ENCODE measurements at places on chromosomes 13 and 19. TPM values are rescaled to one million over a fixed set of nuclear protein-coding genes. Genes with fewer than 3 reads are reported as not detected.
A peak's percentile ranks its signal among the peaks of the same experiment; 100 is the strongest.

GNA15 gene
- 5.6 TPM for polyA plus RNA-seq

GRIN2D gene
- polyA plus RNA-seq: 0.26 TPM

VAV1 gene
- 2.4 TPM for polyA plus RNA-seq

- no peak for DNase-seq
These were observed 84.1 kb upstream of the FNDC3A start for GRCh38 chr13:48891586-48891985.

DNA sequence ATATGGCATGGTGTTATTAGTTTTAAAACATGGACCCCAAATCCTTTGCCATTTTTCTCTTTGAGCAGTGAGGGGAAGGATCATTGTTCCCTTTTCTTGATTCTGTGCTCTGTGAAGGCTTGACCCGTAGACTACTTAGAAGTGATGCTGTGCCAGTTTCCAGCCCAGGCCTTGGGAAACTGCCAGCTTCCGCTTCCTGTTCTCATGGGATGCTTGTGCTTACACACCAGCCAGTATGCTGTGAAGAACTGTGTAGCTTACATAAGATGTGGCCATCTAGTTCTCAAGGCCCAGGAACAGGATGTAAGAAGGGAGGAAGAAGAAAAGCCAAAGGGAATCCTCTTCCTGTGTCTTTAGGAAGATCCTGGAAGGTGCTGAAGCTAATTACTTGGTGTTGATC, 180.9 kb downstream of the PCCA start:
- DNase-seq: peak; percentile 71

GRCh38 chr13:111401755-111402154, 81.3 kb downstream of the TEX29 start:
- DNase-seq: peak; percentile 49

GRCh38 chr13:112579310-112579843, 8.6 kb downstream of the TUBGCP3 start:
- DNase-seq: no peak

DNA sequence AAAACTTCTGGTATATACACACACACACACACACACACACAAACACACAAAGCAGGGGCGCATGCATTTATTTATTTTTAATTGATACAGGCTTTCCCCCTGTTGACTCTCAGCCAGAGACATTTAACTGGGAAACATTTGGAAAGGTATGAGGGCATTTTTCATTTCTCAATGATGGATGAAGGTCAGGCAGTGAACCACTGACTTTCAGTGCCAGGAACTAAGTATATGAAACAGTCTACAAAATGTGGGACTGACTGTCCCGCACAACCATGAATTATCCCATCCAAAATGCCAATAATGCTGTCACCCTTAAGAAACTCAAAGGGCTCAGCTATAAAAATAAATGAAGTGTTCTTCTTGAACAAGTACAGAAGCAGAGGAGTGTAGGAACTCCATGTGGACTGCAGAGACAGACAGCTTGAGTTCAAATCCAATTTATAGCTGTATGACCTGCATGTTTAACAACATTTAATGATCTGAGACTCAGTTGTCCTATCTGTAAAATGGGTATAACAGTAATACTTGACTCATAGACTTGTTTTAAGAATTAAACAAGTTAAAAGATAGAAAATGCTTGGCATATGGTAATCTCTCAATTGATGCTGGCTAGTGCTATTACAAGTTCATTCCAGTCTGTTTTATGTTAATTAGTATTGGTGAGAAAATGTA, 25.0 kb upstream of the INTS6 start:
- no peak for DNase-seq

GRCh38 chr13:58782736-58783135, 1151.2 kb downstream of the PCDH17 start:
- DNase-seq: no peak

- no peak for DNase-seq
These were observed 804.6 kb downstream of the SLITRK6 start for GRCh38 chr13:84994582-84994981.

- DNase-seq: no peak
These were observed 607 bp downstream of the PLEKHJ1 start for GRCh38 chr19:2235381-2236063.

DNA sequence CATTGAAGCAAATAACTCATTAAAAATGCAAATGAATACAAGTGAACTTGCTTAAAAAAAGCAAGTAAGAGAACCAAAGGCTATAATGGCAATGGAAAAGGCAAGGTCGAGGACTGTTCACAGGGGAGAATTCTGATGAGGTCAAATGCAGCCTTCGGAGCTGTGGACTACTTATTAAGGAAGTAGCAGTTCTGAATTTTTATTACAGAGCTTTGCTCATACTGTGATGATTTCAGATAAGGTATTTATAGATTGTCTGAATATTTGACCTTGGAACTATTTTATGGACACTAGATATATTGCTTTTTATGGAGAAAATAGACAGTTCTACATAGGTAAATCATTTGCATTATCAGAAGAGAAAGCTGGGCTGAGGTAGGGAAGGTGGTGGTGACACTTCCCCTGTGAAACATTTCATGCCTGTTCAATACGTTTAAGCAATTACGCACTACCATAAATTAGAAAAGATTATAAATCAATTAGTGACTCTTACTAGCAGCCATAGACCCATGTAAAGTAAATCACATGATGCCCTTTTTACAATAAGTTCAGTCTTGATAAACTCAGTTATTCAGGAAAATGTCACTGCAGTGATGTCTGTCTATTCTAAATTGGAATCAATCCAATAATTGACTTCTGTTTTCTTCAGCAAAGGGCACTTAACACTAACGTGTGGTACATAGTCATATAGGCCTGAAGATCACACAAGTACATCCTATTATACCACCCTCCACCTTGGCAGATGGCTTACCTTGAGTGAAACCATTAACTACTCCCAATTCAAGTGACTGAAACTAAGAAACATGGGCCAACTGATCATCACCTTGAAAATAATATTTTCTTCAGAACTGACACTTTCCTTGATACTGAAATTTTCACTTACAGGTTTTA, 260.0 kb downstream of the KLF12 start:
- DNase-seq: no peak

- DNase-seq: no peak
These were observed 811.1 kb downstream of the UQCRFS1 start for GRCh38 chr19:28401739-28402424.

- no peak for DNase-seq
These were observed 12.6 kb downstream of the FSD1 start for GRCh38 chr19:4316956-4317355.

All from sigmoid colon (tissue), 7 donors.